ENCODE measurements at places on chromosomes 6 and 20.
A peak's percentile ranks its signal among the peaks of the same experiment; 100 is the strongest.

DNA sequence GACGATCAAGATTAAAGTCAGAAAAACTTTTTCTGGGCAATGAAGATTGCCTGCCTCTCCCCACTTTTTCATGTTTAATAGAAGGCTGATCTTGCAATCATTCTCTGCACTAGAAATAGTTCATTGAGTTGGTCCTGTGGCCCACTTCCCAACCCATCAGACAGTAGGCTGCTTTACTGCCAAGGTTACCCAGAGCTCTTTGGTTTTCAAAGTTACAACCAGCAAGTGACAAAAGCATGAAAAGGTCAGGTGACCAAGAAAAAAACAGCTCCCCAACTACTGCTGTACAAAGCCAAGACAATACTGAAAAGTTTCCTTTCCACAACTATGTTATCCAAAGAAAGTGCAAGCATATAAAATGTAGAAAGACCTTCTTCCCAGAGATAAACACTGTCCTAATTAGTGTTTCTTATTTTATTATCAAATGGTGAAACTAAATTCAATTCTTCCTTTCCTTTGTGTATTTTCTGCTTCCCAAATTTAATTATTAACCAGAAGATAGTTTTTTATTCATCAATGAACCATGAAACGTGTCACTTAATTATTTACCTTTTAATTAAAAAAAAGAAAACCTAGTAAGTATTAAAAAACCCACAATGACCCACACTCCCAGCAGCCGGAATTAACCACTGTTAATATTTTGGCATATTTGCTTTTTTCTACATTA lies 16.6 kb downstream of the DNAAF9 start:
- no peak for DNase-seq

DNA sequence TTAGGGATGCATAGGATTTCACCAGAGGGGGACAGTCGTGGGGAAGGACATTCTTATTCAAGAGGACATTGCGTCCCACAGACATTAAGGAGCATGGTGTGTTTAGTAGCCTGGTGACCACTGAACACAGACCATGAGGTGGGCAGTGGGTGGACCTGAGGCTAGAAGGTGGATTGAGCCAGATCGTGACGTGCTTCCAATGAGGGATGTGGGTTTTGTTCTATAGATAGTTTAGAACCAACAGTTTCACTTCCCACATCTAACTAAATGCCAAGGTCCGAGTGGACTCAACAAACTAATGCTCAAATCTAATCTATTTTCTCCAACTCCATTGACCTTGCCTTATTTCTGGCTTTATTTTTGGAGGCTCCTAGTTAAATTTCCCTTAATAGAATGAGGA lies 58.5 kb downstream of the OGFRL1 start:
- DNase-seq: no peak

GRCh38 chr6:116139917-116140316 lies 14.0 kb upstream of the COL10A1 start:
- DNase-seq: no peak

DNA sequence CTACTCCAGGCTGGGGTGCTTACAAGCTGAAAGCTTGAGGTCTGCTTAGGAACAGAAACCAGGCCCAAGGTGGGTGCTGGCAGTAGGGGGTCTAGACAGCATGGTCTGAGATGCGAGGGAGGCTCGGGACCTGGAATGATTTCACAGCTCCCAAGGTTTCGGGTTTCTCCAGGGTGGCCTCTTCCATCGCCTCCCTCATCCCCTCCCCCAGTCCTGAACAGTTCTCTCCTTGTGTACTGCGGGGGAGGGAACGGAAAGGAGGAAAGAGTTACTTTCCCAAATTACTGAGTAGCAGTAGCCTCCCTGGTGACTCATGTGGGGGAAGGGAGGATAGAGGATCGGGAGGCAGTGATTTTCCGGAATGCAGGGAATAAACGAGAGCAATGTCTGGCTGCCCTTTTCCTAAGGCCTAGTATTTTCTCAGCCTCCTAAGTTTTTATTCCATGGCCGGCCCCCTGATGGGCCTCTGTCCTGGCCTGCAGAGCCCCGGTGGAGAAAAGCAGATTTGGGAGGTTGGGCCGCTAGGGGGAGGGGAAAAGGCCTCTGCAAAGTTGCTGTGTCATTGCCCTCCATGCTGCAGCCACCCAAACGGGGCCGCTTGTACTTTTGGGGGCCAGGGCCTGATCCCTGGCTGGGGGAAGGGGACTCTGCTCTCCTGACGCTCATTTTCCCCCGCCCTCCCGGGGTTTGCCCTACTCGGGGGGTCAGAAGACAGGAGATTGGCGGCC lies 1.5 kb downstream of the BRD2 start:
- DNase-seq: peak; percentile 96

DNA sequence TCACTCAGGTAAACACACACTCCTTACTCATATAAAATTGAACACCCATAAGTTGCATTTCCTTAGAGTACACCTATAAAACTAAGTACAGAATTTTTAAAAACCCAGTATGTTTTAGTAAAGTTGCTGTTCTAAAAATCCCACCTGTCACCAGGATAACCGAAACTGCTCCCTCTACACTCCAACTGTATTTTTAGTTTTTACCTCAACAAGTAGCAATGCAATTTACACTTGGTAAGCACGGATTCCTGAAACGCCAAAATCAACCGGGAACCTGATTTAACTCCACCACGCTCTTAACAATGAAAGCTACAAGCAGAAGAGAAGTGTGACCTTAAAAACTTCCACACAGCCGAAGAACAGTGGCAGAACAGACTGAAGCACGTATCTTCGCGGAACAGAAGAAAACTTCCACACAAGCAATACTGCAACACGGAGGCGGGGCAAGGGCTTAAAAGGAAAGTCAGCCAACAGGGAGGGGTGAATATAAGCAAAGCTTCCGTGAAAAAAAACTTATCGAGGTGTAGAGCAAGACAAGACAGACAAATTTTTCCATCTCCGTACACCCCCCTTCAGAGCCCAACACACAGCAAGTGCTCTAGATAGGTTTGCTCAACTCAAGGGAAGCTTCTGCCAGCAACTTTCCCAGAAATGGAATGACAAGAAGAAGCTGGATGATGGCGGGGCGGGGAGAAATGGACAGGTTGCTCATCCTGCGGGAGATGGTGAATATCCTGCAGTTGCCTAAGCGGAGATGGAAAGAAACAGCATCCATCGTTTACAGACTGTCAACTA lies 1.4 kb downstream of the STAU1 start:
- peak; percentile 66 for DNase-seq

DNA sequence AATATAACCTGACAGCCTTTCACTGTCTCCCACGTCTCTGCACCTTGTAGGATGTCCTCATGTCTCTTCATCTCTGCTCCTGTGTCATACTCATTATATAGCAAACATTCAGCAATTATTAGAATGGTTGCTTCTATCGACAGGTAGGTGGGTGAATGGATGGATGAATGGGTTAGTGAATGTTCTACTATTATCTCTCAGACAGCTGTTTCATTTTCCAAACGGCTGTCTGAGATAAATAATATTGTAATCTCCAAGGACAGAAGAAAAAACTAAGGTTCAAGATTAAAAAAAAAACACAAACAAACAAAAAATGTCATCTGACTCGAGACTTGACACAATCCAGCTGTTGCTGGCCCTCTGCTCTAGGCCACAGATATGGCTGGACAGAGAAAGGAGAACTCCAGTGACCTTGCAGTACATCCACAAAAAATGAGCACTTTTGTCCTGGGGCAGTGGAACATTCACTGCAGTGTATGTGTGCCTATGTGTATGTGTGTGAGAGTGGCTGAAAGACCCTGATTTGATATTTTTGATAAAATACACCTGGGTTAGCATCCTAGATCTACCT lies 2.1 kb downstream of the HNF4A start:
- no peak for DNase-seq

DNA sequence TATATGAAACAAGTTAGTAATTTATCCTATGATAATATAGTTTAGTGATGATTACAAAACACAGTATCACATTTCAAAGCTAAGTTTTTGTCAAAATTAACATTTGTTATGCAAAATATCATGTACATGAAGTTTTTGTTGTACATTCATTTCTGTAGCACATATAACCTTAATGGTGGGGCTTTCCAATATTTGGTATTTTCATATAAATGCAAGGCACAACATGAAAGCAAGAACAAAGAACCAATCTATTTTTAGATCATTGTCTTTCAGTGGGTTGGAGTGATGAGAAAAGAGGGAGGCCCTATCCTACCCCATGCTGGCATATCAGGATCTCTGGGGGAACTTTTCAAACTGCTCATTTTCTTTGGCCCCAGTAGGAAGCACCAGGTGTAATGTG lies 53.4 kb downstream of the FAM83B start:
- DNase-seq: no peak

DNA sequence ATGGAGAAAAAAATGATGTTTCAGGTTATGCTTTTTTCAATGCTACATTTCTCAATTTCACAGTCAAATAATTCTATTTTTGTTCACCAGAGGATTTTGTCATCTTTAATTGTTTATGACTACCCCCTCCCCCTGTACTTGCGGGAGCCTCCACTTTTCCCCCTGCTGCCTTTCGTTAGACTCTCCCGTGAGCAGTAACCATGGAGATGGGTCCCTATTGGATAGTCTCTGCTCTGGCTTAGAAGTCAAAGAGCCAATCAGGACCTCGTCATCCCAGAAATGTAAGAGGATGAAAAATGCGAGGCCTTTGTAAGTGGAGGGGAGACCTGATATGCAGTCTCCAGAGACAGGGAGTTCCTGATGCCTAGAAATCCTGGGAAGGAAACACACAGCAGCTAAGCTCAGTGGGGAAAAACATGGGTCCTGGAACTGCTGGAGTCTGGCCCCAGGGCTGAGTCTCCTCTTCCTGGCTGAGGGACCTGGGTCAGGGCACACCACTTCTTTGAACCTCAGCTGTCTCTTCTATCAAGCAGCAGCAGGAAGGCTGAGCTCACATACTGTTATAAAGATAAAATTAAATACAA lies 298.7 kb downstream of the TSHZ2 start:
- no peak for DNase-seq

DNA sequence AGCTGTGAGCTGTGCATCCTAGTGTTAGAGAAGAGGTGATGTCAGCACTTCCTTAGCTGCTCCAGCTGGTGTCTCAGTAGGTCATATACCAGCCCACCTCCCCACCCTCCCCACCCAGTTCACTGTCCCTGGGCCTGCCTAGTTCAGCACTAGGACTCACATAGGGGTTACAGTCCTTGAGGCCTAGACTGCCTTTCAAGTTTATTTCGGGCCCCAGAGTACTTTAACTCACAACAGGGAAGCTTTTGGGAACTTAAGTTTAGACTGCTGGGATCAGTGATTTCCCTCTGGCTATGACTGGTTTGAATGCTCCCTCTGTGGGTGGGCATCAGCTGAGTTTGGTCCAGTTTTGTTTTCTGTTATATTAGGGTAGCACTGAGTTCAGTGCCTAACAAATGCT lies 139.2 kb upstream of the MMS22L start:
- DNase-seq: no peak

Data from amniotic epithelial cell (primary cell).